IMR-90 (cell line): ENCODE measurements at places on chromosomes 3 and 15. TPM values are rescaled to one million over a fixed set of nuclear protein-coding genes. Genes with fewer than 3 reads are reported as not detected.

Gene DUOXA2
- total RNA-seq, result not detected in 2 replicates

DNA sequence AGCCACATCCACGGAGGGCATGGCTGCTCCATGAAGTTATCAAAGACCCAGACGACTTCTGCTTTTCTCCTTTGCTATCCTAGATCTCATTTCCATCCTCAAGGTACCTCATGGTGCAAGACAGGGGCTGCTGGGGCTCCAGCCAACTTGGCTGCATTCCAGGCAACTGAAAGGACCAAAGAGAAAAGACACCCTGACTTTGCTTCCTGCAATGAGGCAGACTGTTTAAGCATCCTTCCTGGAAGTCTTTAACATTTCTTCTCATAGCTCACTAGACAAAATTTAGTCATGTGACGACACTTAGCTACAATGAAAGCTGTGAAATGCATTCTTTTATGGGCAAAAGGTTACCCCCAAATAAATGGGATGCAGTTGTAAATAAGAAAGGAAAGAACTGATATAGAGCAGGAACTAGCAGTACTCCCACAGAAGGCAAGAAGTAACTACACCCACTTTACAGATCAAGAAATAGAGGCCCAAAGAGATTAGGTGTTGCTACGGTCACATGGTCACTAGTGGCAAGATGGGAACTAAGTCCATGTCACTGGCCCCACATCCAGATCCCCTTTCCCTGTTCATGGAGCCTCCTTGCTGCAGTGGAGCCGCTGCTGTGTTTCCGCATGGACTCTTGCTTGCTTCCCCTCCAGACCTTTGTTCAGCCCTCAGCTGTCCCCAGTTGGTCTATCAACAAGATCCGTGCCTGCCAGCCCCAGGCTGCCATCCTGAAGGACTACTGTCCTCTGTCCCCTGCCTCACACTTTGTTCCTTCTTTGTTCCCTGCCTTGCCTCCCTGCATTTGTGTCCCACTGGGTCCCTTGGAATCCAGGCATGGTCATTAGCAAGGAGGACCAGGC lies 107.0 kb downstream of the XXYLT1 start:
- no peak for DNase-seq

GRCh38 chr15:70152070-70152480 lies 54.4 kb upstream of the TLE3 start:
- DNase-seq, result peak; percentile 18

DNA sequence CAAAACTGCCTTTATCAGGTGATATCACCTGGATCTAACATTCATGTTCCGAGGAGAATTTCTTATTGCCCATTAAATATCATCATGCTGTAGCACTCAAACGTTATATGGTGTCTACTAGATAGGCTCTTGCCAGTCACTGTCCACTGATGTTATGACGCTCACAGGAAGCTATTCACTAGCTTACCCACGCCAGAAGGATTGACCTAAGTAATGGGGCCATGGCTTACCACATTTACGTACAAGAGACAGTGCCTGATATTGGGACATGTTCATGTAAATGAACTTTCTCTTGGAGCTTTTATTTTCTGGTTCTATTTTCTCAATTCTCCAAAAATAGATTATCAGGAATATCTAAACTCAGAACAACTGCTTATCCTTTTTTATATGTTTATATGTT lies 91.7 kb upstream of the NAALADL2 start:
- no peak for DNase-seq
